Stimulated activated CD8-positive, alpha-beta memory T cell treated with anti-CD3 and anti-CD28 coated beads, Interleukin-15, amount 100 ng/mL, for 24 hours (primary cell): ENCODE measurements at places on chromosomes 16 and 17.

- no peak for DNase-seq
Measured at GRCh38 chr17:74253036-74253435, 21.0 kb upstream of the DNAI2 start.

DNA sequence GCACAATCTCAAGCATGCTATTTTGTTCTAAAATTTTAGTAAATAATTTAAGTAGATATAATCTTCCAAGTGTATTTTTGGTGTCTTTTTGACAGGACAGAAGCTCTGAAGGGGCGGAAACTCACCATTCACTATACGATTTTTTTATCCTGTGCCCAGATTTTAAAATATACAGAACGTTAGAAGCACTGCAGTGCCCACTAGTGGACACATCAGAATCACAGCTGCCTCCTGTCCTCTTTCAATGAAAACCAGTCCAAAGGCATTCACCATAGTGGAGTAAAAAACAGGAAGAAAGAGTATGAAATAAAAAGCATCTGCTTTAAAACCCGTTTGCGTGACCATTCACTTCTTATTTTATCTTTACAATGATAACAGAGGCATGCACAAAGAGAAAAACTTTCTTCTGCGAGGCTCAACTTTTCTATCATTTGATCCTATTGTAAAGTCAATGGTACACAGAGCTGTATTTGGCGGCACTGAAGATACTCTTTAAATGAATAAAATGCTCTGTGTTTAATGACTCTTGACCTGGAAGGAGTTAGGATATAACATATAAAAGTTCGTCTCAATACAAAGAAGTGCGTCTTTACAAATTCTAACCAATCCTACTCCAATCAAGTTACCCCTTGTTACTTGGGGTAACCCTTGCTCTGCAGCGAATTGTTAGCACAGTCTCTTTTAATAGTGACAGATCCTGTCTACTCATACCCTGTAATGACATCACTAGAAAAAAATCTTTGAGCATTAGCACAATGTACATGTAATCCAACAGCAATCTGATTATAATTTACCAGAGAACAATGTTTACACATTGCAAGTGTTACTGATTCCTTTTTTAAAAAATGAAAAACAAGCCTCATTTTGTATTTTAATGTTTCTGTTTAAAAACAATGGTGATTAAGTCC, 339.8 kb upstream of the PSMD7 start:
- no peak for DNase-seq

- no peak for DNase-seq
Measured at GRCh38 chr17:57104461-57105175, 19.6 kb downstream of the AKAP1 start.

- no peak for DNase-seq
Measured at GRCh38 chr16:4375717-4376116, 4.1 kb downstream of the VASN start.

GRCh38 chr16:13012601-13013000, 111.2 kb downstream of the SHISA9 start:
- DNase-seq = no peak

DNA sequence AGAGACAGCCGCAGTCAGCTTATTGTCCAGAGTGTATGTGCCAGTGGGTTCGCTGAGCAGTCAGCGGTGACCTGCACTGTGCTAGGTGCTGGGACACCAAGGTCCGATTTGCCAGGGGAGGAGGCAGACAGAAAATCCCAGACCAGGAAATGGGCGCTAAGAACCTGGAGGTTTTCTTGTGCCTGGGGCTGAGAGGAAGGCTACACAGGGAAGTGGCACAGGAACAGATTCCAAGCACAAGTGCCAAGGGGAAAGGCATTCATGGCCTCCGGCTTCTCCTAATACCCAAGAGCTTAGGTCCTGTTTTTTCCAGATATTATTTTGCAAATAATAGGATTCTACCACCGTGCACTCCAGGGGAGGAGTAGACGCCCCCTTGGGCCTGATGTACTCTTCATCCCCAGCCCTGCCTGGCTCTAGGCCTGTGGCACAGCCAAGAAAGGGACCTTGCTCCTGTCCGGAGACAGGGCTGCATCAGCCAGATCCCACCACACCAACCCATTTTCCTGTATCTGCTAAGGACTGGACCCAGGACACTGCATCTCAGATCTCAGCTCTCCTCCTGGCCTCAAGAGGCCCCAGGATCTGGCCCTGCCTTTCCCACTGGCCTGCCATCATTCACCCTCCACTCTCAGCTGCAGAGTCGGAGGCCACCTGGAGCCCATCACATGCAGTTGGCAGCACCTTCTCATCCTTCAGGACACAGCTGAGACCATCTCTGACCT, 187.2 kb downstream of the NTN1 start:
- DNase-seq = no peak

- no peak for DNase-seq
Measured at GRCh38 chr17:7824021-7824924, 9.7 kb upstream of the KDM6B start.

DNA sequence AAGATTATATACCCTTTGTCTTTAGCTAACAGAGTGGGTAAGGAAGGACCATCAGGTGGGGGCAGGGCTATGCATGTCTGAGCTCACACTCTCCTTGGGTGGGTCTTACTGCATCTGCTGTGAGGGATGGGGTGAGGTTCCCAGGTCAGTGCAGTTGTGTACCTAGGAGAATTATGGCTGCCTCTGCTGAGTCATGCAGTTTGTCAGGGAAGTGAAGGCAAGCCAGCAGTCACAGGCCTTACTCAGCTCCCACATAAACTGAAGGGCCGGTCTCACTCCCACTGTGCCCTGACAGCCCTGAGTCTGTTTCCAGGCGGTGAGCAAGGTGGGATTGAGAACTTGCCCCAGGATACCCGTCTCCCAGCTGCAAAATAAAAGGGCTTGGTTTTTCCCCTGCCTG, 328.6 kb downstream of the MAP2K6 start:
- no peak for DNase-seq

DNA sequence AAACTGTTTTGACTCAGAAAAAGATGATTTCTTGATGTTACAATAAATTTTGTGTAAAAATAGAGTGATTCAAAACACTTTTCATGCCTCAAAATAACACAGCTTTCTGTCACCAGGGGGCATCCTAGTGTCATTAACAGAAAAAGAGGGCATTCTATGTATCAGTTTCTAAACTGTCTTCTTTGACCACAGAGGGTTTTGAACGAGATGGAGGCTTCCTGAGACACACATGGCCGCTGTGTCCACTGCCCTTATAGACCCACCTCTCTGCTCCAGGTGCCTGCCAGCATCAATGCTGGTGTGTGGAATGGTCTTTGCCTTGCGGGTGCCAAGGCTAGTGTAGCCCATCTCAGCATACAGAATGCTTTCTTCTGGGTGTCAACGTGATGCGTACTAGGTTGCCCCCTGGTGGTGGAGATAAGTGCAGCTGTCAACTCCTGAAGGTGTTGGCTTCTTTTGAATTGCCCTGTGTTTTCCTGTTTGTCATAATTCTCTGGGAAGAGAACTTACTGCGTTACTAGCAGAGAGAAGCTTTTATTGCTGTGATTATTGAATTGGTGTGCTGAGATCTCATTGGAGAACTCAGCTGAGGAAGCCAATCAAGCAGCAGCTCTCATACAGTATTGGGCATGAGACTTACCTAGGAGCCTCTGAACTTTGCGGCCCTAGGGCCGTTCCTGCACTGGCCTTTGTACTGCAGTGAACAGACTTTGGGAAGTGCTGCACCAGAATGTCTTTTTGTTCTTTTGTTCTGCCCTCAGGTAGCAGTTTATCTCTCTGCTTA, 38.6 kb downstream of the USP10 start:
- DNase-seq = peak; percentile 29

- DNase-seq = no peak
Measured at GRCh38 chr16:79664407-79664806, 63.9 kb upstream of the MAF start.

DNA sequence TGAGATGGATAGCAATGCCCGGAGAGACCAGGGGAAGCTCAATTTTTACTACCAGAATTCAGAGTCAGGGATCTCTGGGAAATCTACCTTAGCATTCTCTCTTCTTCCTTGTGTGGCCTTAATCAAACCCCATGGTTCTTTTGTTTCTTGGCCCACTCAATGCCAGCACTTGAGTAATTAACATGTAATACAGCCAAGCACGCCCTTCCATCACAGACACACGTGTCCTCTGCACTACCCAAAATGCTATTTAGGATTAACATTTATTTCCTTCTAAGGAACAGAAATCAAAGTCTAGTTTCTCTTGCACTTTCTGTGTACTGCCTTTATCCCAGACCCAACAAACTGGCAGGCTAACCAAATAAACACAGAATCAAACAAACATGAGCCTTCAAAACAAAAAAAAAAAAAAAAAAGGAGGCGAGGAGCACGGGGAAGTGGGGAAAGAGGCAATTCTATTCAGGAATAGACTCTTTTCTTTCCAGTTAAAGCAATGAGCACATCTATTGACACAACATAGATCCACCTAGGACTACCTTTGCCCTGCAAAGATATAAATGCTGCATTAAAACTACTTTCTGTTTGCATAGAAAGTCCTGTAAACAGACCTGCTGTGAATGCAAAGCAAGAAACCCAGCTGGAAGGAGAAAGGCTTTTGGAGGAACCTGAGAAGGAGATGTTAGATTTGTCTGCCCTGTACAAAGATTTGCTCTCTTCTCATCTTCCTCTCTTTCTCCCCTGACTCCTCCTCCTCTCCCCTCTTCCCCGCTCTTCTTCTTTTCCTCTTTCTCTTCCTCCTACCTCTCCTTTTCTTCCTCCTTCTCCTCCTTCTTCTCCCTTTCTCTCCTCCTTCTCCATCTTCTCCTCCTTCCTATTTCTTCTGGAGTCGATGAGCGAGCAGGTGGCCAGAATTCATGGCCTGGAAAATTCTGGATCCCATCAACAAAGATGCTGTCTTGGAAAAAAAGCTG, 294.4 kb downstream of the NPIPA8 start:
- no peak for DNase-seq

GRCh38 chr16:68046106-68046505, 23.0 kb downstream of the DUS2 start:
- DNase-seq = no peak

GRCh38 chr16:85898521-85899442, at the start of gene IRF8:
TSS of gene IRF8 (plus strand) at chr16:85899162. CDS start at chr16:85903016, 3,854 bp downstream.
- peak; percentile 59 for DNase-seq

DNA sequence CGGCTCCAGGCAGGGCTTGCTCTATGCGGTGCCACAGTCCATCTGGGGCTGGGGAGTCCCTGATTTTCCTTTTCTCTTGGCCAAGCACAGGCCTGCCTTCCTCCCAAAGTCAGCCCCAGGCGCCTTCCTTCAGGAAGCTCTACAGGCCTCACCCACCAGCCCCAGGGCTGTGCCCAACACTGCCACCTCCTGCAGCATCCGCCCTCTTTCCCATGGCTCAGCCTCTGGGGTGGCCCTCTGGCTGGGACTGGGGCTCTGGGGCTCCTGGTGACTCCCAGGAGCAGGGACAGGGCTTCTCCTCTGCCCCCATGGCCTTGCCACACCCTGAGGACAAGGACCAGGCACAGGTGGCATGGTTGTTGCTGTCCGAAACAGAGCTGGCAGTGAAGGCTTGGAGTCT, 817 bp downstream of the ITGB4 start:
- no peak for DNase-seq

GRCh38 chr17:45871718-45872117, 22.6 kb upstream of the MAPT start:
- DNase-seq = no peak

DNA sequence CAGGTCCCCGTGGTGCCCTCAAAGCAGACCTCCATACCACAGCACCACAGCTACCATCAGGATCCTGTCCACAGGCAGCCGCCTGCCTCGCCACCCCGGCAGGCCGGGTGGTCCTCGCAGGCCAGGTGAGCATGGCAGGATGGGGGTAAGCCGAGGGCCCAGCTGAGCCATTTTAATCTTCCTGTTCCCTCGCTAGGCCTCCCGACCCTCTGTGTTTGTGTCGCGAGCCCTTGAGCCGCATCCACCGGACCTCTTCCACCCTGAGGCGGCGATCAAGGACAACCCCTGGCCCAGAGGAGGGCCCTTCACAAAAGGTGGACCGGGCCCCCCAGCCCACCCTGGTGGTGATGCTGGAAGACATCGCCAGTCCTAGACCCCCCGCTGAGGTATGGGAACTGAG, 2.0 kb downstream of the PRR14 start:
- no peak for DNase-seq

DNA sequence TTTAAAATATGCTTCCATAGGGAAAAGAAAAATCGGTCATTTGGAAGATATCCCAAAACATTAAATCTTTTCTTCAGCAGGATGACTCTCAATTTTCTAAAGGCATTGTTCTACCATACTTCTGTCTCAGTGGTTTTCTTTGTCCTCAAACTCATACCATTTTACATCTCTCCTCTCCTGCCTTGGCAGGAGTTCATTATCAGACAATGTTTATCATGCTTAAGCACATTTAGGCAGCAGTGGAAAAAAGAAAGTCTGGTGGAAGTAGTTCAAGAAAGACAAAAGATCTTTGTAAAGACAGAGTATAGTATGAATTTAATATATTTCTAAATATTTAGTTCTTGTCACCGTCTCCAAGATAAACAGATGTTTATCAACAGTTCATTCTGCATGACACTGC, 68.2 kb downstream of the CDK12 start:
- no peak for DNase-seq

DNA sequence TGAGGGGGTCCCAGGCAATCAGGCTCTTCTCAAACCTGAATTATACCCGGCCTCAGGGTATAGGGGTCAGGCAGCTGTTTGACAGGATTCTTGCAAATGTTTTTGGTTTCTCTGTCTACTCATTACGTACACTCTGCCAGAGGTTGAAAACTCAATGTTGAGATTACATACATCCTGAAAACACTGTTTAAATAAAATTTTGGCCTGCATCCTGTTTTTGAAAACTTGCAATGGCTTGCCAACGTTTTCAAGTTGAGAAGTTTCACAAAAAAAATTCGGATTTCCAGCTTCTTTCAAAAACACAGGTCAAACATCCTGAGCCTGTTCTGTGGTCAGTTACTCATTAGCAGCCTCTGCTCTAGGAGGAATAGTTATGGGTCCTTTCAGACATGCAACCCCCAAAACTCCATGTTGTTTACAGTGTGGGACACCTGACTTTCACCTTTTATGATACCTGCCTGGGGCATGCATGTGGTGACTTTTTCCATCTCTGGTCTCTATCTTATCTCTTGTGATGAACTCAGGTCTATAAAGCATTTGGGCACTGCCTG, 577.8 kb downstream of the WWOX start:
- no peak for DNase-seq

- no peak for DNase-seq
Measured at GRCh38 chr16:4869147-4869805, 22.0 kb downstream of the UBN1 start.

DNA sequence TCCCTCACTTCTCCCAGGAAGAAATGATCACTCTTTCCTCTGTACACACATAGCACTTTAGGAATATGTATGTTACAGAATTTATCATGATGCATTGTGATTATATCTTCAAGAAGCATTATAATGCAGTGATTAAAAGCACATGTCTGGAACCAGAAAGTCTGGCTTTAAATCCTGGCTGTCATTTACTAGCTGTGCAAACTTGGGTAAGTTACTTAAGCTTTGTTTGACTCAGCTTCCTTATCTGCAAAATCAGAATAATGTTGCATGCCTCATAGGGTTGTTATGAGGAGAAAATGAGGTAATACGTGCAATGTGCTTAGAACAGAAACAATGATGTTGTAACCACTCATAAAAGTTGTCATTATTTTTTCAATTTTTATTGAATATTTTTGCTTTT, 156.3 kb upstream of the ZKSCAN2 start:
- no peak for DNase-seq
